CD4-positive, alpha-beta T cell (primary cell): ENCODE measurements at places on chromosomes 12 and 14.

GRCh38 chr12:52120951-52121823 is 41.7 kb downstream of the SMIM41 start:
- DNase-seq: no peak

DNA sequence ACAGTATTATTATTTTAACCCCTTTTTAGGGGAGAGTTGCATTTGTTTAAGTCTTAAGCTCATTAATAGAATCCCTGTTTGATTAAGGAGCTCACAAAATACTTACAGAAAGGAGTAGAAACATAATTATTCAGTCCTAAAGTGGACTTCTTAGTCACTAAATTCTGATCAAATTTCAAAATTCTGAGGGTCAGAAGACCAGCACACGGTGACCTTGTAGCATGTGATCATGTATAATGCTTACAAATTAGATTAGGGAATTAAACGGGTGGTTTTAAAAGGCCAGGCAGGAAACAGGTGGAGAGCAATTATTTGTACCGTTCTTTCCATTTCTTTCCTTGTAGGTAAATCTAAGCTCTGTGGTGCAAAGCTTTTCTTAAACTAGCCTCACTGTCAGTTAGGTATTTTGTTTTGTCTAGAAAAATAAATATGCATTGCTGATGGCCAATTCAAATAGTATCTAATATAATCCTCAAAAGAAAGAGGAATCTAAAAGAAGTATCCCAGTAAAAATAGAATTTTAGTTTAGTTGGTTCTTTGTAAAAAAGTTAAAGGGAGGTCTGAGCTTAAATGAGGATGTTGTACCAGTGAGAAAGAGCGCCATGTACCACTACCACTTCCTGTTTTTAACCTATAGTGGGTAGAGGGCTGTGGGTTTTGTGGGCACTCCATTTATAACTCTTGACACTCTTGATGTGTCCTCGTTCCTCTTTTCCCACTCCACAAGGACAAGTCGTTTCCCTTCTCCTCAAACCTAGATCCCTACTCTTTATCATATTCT is 51.1 kb downstream of the SLC38A1 start:
- DNase-seq: no peak

DNA sequence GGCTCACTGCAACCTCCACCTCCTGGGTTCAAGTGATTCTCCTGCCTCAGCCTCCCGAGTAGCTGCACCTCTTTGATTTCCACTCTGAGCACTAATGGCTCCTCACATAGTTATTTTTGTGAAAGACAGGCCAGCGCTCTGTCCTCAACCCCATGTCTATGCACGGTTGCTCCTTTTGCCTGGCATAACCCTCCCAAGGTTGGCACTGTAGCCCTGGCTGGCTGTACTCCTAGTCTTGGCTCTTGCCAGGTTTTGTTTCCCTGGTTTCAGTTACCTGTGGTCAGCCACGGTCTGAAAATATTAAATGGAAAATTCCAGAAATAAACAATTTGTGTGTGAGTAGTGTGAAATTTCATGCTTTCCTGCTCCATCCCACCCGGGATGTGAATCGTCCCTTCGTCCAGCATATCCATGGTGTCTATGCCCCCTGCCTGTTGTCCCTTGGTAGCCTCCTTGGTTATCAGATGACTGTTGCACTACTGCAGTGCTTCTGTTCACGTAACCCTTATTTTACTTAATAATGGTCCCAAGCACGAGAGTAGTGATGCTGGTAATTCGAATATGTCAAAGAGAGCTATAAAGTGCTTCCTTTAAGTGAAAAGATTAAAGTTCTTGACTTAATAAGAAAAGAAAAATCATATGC is 12.3 kb upstream of the DCD start:
- DNase-seq: no peak

- no peak for DNase-seq
These were observed 162.2 kb upstream of the ALG10B start for GRCh38 chr12:38154096-38155019.

DNA sequence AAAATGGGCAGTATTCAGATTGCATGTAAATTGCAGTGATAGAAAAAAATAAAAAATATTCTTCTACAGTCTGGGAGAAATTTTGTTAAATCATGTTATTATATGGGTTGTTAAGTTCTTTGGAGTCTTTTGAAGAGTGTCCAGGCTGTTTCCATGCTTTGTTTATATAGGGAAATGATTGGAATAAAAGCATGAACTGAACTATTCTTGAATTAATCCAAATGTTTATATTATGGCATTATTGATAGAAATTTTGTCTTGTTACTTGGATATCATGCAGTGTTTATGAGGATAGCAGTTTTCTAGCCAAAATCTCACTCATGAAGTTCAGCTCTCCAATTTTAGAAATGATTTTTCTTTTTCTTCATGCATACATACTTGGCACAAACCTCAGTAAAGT is 108.2 kb upstream of the NAV3 start:
- no peak for DNase-seq

GRCh38 chr14:79101388-79101787 is 931.2 kb downstream of the NRXN3 start:
- DNase-seq: no peak
